Mammary microvascular endothelial cell (primary cell): ENCODE measurements at places on chromosomes 3 and 15. TPM values are rescaled to one million over a fixed set of nuclear protein-coding genes. Genes with fewer than 3 reads are reported as not detected.

Gene CHRM5
- total RNA-seq = not detected in 2 replicates

Gene CCDC54
- not detected in 2 replicates for total RNA-seq

Gene WDR49
- not detected in 2 replicates for total RNA-seq

Gene C2CD4A
- total RNA-seq = 0.15 TPM in 1 of 2 replicates, not detected in the other
